Urinary bladder (tissue), 4 donors: ENCODE measurements at places on chromosomes 11 and 22. TPM values are rescaled to one million over a fixed set of nuclear protein-coding genes. Genes with fewer than 3 reads are reported as not detected.

MAPK11 gene
- 4.1 TPM for total RNA-seq

BTBD18 gene
- not detected for total RNA-seq

STIP1 gene
- total RNA-seq = 42.7 TPM

KMT2A gene
- total RNA-seq = 82.4 TPM

BATF2 gene
- 0.85 TPM for total RNA-seq

DEUP1 gene
- 0.16 TPM for total RNA-seq

VWA5A gene
- 36.2 TPM for total RNA-seq

L3MBTL2 gene
- total RNA-seq = 12.4 TPM

SCGB1A1 gene
- 9.5 TPM for total RNA-seq

GRK3 gene
- total RNA-seq = 15.8 TPM
